ENCODE measurements at places on chromosomes 3 and 15.

DNA sequence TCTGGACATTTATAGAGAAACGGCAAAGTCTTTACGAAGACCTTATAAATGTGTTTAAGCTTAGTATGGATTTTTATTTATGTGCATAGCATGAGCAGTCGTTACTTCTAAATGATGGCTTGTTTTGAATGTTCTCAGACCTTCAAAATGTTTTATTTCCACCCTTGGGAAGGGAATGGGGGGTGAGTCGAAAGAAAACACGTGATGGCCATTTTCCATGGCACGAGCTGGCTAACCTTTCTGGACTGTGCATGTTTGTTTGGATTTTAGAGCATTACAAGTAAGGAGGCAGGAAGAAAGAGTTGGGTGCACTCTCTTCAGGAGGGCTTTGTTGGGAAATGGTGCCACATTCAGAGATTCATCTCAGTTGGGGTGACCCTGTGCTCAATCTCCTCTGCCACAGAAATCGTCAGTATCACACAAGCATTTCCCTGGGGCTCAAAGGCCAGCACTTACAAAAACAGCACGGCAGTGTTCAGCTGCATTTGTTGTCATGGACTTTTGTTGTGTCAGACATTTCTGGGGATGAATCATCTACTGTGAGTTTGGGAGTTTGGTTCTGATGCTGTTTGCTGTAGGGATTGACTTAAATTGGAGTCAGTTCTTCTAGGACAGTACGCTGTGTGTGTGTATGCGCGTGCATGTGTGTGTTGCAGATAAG is 52.3 kb upstream of the ADAMTS9 start:
- no peak for DNase-seq

- DNase-seq: no peak
Measured at GRCh38 chr3:108333961-108334360, 37.6 kb downstream of the HHLA2 start.

- no peak for DNase-seq
Measured at GRCh38 chr3:195007766-195008165, 263.2 kb downstream of the XXYLT1 start.

- no peak for DNase-seq
Measured at GRCh38 chr3:174202116-174202515, 657.0 kb upstream of the NAALADL2 start.

DNA sequence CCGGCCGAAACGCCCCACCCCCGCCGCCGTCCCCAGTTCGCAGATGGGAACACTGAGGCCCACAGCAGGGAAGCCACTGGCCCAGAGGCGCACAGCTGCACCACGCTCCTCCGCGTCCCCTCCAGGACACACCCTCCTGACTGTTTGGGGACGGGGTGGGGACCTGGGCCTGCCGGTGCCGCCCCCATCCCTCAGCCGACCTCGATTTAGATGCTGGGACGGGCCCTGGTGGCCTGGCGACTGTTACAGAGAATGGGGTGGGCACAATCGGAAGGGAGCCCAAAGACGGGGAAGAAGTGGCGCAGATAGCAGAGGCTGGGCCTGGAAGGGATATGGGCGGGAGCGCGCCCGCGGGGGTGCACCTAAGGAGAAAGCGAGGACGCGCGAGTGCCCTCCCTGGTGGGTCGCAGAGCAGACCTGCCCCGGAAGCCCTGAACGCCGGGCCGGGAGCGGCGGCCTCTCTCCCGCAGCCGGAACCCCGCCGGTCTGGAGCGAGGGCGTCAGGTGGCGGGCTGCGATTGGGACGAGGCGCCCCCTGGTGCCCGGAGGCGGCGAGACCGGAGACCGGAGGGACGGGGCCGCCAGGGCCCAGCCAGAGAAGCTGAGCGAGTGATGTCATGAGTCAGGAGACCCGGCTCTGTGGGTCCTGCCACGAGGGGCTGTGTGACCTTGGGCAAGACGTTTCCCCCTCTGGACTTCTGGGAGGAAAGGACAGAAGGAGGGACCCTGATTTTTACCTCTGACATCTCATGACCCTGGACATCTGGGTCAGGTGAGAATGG is 78.4 kb downstream of the IQSEC1 start:
- peak; percentile 80 for DNase-seq

GRCh38 chr15:34725556-34725955 is 29.2 kb downstream of the GJD2 start:
- no peak for DNase-seq

DNA sequence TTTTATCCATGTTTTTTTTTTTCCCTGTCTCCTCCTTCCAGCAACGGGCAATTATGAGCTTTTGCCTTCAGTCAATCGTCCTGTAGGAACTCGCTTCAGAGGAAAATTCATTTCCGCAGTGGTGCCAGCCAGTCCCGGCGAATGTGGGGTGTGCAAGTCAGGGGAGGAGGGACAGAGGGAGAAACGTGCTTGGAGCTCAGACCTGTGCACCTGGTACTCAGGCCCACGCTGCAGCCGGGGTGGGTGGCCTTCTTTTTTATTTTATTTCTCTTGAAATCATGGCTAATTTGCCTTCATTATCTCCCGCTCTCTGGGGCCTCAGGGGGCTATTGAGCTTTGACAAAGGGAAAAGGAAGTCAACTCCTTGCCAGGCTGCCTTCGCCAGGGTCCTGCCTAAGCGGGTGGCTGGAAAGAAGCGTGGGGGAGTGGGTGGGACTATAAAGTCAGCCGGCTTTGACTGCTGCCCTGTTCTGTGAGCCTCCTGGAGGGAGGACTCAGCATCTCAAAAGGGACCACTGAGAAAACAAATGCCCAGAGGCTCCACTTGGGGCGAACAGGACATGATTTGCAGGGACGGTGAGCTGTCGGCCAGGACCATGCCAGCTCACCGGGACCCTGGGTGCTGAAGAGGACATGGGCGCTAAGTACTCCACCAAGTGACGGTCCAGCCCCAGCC is 5.5 kb downstream of the GRIP2 start:
- DNase-seq: no peak

DNA sequence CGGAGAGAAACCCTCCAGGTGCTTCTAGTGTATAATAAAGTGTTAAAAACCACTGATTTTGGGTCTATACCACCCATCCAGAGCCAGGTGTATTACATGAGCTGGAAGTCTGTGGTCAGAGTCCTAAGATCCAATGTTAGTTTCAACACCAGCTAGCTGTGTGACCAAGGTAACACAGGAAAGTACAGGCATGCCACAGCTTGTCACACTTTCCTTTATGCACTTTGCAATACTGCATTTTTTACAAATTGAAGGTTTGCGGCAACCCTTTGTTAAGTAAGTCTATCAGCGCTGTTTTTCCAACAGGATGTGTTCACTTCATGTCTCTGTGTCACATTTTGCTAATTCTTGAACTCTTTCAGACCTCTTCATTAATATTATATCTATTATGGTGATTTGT is 201.3 kb upstream of the PRICKLE2 start:
- DNase-seq: no peak

GRCh38 chr3:120765830-120766493 is 23.4 kb downstream of the GTF2E1 start:
- no peak for DNase-seq

GRCh38 chr15:90211440-90212143 is 10.5 kb downstream of the SEMA4B start:
- DNase-seq: no peak

GRCh38 chr3:114011059-114011797 is 45.1 kb downstream of the CCDC191 start:
- DNase-seq: no peak

- no peak for DNase-seq
Measured at GRCh38 chr3:114558271-114558670, 264.4 kb downstream of the TIGIT start.

DNA sequence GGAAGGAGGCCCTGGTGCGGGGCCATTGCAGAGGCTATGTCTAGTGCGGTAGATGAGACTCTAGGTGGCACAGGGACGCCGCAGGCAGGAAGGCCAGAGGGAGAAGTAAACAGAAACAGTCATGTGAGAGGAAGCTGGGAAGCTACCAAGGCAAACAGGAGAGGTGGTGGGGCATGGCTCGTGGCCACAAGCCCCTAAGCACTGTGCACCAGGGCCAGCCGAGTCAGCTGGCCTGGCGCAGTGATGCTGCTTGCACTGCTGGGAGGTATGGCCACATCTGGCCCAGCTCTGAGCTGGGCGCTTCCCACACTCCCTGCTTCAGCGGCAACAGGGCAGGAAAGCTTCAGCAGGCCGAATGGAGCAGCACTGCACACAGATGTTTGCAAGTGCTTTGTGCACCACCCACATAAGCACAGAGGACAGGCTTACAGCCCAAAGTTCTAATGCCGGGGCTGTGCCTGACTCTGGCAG is 76.6 kb downstream of the SRGAP3 start:
- DNase-seq: no peak

DNA sequence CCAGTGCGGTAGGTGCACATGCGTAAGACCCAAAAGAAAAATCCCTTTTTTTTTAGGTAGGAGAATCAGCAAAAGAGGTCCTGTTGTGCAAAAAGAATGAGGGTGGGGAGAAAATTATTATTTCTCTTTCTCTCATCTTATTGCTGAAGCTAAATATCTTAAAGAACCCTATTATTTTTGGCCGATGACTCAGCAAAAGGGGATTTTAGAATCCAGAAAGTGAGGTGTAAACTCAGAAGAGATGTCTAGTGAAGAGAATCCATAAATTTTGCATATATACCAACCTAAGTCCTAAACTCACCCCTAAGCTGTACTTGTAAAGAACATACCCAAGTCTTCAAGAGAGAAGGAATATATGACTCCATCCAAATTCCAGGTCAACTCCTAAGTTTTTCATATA is 386.3 kb upstream of the ZNF717 start:
- no peak for DNase-seq

GRCh38 chr15:93257920-93258319 is 168.9 kb upstream of the RGMA start:
- no peak for DNase-seq

GRCh38 chr15:49989498-49989897 is 129.5 kb downstream of the ATP8B4 start:
- no peak for DNase-seq

DNA sequence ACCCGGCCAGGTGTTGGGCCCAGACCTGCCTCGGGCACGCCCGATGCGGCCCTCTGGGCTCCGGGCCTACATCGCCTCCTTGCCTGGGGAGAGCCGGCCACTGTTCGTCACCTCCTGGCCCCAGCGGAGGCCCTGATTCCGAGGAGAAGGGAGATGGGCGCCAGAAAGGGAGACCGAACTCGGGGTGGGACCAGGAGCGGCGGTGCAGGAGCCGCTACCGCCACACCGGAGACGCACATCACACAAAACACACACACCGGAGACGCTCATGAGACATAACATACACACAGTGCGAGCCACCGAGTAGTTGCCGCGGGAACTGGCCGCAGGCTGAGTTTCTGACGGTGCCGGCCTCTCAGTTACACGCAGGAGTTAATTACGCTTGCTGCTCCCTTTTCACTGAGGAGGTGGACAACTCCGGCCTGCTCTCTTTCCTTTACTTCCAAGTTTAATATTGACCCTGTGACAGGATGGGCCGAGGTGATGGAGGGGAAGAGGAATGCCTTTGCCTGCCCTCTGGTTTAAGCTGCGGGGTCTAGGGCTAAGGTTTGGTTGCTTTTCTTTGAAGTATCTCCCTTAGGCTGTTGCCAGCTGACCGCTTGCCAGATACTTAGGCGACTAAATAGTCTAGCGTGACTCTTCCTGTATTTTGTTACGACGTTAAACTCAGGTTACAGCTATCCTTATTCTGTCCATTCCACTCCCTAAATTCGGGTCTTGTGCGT is 570 bp downstream of the PCNP start:
- DNase-seq: peak; percentile 25

DNA sequence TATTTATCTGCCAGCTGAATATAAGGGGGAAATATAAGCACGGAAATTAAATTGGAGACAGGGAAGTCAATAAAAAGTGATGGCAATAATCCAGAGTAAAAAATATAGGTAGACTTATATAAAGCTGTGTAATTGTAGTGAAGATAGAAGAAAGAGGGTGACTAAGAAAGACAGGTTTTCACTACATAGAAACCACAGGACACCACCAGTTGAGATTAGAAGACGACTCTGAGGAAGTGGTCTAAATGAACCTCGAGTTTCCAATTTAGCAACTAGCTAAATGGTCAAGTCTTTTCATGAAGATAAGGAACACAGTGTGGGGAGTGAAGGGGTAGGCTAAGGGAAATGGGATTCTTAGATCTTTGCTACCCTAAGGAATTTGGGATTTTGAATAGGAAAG is 188.8 kb upstream of the ARL6 start:
- no peak for DNase-seq

- no peak for DNase-seq
Measured at GRCh38 chr3:122998856-122999255, 28.7 kb downstream of the SEMA5B start.

- no peak for DNase-seq
Measured at GRCh38 chr3:66469220-66469640, 31.6 kb downstream of the LRIG1 start.

DNA sequence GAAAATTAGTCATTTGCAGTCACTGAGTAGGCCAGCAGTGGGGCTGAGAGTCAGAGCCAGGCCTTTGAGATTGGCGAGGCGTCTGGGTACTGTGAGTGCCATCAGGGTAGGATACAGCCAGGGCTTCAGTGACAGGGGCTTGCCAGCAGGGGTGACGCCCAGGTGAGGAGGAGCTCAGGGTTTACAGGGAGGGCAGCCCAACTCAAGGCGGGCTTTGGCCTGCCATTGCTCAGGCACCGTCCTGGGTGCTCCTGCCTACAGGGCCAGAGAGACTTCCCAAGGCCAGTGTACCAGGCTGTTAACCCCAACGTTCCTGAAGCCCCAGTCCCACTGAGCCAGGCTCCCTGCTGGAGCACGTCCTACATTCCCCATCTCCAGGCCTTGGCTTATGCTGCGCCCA is 152.0 kb downstream of the FBLN2 start:
- DNase-seq: no peak

DNA sequence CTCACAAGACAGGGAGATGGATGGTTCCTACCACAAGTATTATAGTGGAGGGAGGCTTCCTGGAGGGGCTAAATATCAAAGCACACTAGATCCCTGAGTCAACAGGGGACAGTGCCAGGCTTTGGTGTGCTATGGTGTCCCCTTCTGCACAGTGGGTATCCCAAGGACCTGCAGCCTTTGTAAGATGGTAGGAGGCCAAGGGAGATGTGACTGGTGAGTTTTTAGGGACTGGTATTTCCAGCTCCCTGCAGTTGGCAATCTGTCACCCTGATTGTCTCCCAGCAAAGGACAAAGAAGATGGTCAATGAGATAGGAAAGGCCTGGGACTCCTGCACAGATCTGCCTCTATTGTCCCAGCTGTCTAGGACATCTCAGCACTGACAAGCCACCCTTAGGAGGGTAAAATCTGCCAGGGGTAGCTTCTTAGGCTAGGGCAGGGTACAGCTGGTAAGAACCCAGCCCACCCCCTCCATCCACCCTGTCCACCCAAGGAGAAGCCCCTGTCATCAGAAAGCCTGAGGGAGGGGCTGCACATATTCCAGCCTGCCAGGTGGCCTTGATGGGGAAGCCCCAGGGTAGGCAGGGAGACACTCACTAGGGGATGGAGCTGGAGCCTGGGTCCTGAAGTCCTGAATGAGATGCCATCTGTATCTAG is 631 bp downstream of the CYP1A1 start:
- no peak for DNase-seq
